A549 treated with CpdA at 1 μM for 4 hours (cell line): ENCODE measurements at places on chromosomes 6 and 20. TPM values are rescaled to one million over a fixed set of nuclear protein-coding genes. Genes with fewer than 3 reads are reported as not detected.

Gene RAD21L1
- total RNA-seq = not detected in 5 replicates

Gene C6orf52
- 1.7 to 3.2 TPM (median 2.1 TPM) in 5 replicates for total RNA-seq

Gene HLA-C
- 43.3 to 57.6 TPM (median 52.8 TPM) in 5 replicates for total RNA-seq

Gene GRM1
- total RNA-seq = 0.02 to 0.08 TPM (median 0.03 TPM) in 3 of 5 replicates, not detected in the others
